ENCODE measurements at places on chromosomes 6 and 20.

DNA sequence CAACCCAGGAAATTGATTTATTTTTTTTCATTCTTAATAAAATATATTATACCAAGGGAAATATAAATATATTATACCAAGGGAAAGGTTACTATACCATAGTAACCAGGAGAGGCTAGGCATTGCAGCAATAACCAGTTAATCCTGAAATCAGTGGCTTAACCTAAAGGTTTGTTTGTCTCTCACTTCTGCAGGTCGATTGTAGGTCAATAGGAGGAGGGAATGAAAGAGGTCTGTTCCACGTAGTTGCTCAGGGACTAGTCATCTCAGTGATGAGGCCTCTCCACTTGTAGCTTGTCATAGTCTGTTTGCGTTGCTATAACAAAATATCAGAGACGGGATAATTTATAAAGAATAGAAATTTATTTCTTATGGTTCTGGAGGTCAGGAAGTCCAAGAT is 168.0 kb downstream of the GJA1 start:
- no peak for DNase-seq

DNA sequence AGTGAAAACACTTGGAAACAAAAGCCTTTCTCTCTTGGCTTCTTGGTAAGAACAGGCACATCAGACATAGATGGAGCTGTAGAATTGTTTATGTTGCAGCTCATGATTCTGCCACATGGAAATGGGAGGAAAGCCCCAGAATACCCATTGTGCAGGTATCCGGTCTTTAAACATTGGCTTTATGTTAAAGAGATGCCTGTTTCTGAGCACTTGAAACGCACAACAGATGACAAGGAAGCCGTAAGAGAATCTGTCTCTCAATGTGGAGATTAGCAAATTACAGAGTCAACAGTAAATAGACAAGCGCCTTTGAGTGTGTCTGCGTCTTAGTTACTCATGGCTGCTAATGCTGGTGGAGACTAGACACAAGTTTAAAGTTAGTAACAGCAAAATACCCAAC is 10.5 kb downstream of the TNFAIP3 start:
- no peak for DNase-seq

GRCh38 chr6:27591699-27592480 is 119.0 kb upstream of the ZNF184 start:
- no peak for DNase-seq

DNA sequence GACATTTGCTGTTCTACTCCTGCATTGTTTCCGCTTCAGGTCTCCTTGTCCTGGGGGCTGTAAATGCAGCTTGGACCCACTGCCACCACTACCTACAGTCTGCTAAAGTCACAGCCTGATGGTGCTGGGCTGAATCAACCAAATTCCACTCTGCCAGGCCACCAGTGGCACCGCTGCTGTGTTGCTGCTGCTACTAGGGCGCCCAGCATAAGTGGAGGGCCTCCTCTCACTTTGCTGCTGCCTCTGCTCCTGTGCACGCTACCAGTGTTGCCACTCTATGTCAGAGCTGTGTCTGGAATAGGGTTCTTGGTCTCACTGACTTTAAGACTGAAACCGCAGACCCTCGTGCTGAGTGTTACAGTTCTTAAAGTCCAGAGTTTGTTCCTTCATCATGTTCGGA is 1.4 kb upstream of the SSR1 start:
- no peak for DNase-seq

- DNase-seq = no peak
These were observed 120.5 kb downstream of the ZMYND8 start for GRCh38 chr20:47235853-47236638.

DNA sequence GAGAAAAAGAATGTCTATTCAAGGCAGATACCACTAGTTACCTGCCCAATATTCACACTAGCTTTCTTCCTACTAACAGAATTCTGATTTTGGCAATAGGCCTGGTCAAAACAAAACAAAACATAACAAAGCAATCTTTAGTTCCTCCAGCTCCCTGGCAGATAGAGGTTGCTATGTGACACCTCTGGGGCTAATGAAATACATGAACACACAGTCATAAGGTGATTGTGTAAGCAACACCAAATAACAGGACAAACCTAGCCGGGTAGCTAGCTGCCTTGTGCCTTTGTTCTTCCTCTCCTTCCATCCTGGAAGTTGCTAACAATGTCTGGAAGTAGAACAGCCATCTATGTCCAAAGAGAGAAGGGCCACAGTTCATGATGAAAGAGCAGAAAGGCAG is 6.0 kb upstream of the HMGN3 start:
- DNase-seq = no peak

GRCh38 chr20:1945134-1945618 is 48.7 kb downstream of the PDYN start:
- no peak for DNase-seq

- no peak for DNase-seq
These were observed 44.5 kb upstream of the NCOA3 start for GRCh38 chr20:47456952-47457724.

GRCh38 chr6:12679341-12679740 is 37.2 kb upstream of the PHACTR1 start:
- DNase-seq = no peak

- DNase-seq = no peak
These were observed 333.6 kb downstream of the BTBD9 start for GRCh38 chr6:38305995-38306681.

DNA sequence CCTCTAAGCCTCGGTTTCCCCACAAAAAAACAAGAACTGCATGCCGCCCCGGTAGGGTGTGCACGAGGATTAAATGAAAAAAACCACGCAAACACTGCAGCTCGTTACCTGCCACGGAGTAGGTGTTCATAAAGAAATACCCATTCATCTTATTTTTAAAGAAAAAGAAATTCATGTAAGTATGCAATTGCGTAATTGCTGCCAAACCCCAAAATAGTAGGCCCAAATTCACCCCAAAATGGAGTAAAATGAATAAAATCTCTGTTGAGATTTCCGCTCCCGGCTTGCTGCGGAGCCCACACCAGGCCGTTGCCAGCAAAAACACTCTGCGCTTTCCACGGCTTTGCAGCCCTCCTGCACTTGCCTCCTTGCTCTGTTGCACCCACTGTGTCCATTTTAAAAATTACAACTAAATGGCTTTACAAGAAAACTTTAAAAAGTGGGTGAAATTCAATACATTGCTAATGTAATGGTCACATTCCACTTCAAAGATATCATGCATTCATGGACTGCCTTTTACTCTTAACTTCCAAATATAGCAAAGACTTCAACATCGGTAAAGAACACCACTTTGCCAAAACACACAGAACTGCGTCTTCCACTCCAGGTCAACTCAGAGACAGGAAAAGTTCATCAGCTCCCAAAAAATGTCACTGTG is 125.0 kb downstream of the ZMYND8 start:
- DNase-seq = no peak

Measured in stimulated activated CD8-positive, alpha-beta memory T cell treated with anti-CD3 and anti-CD28 coated beads, Interleukin-12 subunit alpha, Interleukin-12 subunit beta, amount 100 ng/mL, for 1 hour (primary cell).